Activated CD4-positive, alpha-beta T cell treated with anti-CD3 and anti-CD28 coated beads, Interleukin-2, amount 10 ng/mL, durations not matched to agents 7 days and 5 days (primary cell): ENCODE measurements at places on chromosomes 12 and 14. TPM values are rescaled to one million over a fixed set of nuclear protein-coding genes. Genes with fewer than 3 reads are reported as not detected.

GRCh38 chr14:101133068-101133467 is 229.5 kb upstream of the RTL1 start:
- no peaks in the 10 kb centered on the region for H3K36me3 ChIP-seq
- peaks cover 10% of the 10 kb centered on the region for H3K27me3 ChIP-seq
- no peak overlapping the region for H3K27ac ChIP-seq

SRRM4 gene
- total RNA-seq, result not detected

GPRC5A gene
- 0.08 TPM for total RNA-seq

KCNK13 gene
- total RNA-seq, result not detected

DNA sequence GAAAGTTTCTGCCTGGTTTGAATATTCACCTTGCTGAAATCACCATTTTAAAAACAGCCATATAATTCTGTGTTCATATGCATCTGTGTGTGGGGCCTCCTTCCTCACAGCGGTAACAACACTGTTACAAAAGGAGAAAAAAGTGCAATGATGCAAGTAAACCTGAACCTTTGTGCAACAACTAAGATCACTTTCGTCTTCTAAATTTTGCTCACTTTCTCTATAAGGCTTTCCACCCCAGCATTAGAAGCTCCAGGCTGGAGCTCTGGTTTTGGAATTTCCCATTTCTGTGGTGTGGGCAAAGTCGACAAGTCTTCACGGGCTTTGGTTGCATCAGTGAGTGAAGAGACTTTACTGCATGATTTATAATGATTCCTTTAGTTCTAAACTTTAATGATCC is 18.4 kb downstream of the FGD6 start:
- DNase-seq, result no peak
- no peaks in the 10 kb centered on the region for H3K36me3 ChIP-seq
- no peak overlapping the region for H3K4me3 ChIP-seq
- no peak overlapping the region for H3K27ac ChIP-seq
- peaks cover 6% of the 10 kb centered on the region for H3K4me1 ChIP-seq
- no peaks in the 10 kb centered on the region for H3K27me3 ChIP-seq

- no peaks in the 10 kb centered on the region for H3K36me3 ChIP-seq
- H3K4me3 ChIP-seq, result no peak overlapping the region
- peaks cover 8% of the 10 kb centered on the region for H3K27me3 ChIP-seq
- peaks cover 13% of the 10 kb centered on the region for H3K4me1 ChIP-seq
- H3K27ac ChIP-seq, result no peak overlapping the region
Measured at GRCh38 chr14:23052671-23053070, 4.6 kb downstream of the CDH24 start.

DNA sequence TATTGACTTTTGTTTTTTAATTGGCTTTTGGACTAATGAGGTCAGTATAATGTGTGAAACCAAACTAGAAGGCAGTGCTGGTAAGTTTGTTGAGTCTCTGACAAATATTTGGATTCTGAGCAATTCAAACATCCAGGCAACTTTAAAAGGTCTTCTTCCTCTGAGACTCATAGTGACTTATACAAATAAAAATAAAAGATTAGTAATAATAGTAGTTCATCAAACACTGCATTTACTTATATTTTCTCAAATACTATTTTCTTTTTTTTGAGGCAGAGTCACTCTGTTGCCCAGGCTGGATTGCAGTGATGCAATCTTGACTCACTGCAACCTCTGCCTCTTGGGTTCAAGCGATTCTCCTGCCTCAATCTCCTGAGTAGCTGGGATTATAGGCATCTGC is 337.9 kb downstream of the DAD1 start:
- DNase-seq, result no peak
- H3K27ac ChIP-seq, result no peak overlapping the region
- H3K4me1 ChIP-seq, result no peaks in the 10 kb centered on the region
- H3K27me3 ChIP-seq, result no peaks in the 10 kb centered on the region
- H3K36me3 ChIP-seq, result no peaks in the 10 kb centered on the region
- H3K4me3 ChIP-seq, result no peak overlapping the region

TMEM132D gene
- not detected for total RNA-seq

GRCh38 chr12:80598004-80598606 is 109.3 kb upstream of the MYF6 start:
- H3K4me3 ChIP-seq, result no peak overlapping the region
- H3K36me3 ChIP-seq, result no peaks in the 10 kb centered on the region
- H3K27me3 ChIP-seq, result no peaks in the 10 kb centered on the region
- no peak for DNase-seq
- H3K4me1 ChIP-seq, result no peaks in the 10 kb centered on the region
